ENCODE measurements at places on chromosomes 16 and 17. TPM values are rescaled to one million over a fixed set of nuclear protein-coding genes. Genes with fewer than 3 reads are reported as not detected.

GRCh38 chr17:80064696-80065095, 28.3 kb downstream of the CCDC40 start:
- DNase-seq: no peak

DNA sequence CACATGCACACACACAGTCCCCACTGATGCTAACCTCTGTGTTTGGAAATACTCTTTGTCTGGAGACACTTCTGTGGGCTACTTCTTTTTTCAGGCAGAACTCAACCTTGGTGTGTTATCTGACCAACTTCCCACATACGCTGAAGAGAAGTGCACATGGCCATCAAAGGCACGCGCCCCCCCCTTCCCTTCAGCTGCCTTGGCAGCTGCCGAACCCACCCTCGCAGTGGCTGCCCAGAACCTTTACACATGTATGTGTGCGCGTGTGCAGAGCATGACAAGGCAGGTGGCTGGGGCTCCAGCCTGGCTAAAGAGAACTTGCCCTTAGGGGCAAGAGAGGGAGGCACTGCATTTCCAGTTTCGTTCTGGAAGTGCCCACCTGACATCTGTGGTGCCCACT, 3.9 kb downstream of the RAPGEFL1 start:
- no peak for DNase-seq

- no peak for DNase-seq
These were observed 66.8 kb downstream of the SRCIN1 start for GRCh38 chr17:38538906-38539305.

DNA sequence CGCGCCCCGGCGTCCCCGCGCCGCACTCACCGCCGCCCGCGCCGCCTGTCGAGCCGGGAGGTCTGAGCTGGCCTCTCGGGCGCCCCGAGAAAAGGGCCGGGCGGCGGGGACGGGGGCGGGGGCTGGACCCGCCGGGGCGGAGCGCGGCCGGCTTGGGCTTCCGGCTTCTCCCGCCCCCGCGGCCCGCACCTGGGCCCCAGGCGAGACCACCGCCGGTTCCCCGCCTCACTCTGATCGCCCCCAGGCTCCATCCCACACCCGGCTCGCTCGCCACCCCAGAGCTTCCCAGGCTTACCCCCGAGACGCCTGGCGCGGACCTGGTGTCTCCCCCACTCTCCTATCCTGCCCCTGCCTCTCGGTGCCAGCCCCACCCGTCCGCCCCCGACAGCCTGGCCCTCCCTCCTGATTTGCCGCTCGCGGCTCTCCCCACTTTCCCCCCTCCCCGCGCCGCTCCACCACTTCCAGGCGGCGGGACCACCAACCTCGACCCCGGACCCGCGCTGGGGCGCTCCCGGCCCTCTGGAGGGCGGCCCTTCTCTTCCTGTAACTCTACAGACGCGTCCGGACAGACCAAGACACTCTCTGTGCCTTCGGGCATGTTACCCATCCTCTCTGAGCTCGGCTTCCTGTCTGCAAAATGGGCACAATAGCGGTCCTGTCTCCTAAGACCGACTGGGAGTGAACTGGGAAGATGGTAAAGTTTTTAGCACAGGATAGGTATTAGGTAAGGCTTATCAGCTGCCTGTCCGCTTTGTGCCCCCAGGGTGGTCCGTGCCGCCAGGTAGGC, at the start of gene LITAF:
TSS of gene LITAF (minus strand) at position 64 of the 787 bp plus-strand sequence. CDS start 30,189 bp downstream, outside the sequence.
- DNase-seq: no peak

- DNase-seq: no peak
These were observed 7.2 kb upstream of the SLC43A2 start for GRCh38 chr17:1635675-1636465.

DNA sequence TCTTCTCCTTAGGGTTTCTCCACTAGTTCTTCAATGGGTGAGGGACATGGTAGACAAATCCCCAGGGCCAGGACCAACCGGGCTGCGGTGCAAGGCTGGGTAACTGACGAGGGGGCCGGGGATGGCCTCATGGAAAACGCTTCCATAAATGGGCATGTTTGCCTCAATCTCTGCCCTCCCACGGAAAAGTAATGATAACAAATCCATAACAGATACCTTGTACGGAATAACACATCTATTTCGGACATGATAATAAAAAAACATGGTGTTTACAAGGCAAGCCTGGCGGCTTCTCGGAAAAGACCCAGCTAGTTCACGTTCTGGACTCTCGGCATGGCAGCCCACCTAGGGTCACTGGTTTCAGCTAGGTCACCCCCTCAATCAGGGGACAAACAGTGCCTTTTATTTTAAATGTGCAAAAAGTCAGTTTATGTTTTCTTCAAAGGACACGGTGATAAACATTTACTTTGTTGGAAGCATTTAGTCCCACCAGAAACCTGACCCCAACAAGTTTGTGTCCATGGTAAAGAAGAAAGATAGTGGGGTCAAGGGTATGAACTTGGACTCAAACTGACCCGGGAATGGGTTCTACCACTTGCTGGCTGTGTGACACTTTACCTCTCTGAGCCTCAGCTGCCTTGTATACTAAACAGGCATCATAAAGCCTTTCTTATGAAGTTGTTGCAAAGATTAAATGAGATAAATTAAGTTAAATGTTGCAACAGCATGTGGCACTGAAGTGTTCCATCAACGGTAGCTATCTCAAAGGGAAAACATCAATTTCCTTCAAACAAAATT, 1.7 kb downstream of the MYH11 start:
- no peak for DNase-seq

GRCh38 chr16:86063760-86064405, 164.9 kb downstream of the IRF8 start:
- no peak for DNase-seq

- no peak for DNase-seq
These were observed 3.9 kb downstream of the CNTROB start for GRCh38 chr17:7935859-7936258.

DNA sequence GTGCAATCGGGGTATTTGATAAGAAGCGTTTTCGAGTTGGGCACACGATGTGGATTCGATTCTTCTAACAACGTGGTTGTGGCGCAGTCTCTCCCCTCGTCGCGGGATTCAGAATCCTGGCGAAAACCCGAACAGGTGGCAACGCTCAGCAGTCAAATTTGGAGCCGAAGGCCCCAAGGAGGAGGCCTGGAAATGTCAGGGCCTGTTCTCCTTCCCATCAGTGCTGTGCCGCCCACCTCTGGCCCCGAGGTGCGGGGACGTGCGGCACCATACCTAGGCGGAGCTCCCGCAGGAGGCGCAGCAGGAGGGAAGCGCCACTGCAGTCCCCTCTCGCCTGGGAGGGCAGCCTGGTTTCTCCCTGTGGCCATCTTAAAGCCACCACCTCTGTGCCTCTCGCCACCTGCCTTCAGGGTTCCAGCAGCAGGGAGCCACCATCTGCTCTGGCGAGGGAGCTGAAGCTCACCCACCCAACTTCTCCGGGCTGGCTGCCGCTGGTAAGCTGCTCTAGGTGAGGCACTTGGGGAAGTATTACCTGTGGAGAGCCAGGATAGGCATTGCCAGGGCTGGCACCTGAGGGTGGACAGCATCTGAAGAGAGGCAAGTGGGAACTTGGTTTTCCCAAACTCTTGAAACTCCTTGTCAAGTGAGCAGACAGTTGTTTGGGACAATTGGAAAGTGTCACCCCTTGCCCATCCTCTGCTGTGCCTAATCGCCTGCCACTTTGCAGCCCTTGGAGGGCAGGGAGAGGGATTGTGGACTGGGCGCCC, 2.6 kb upstream of the AATF start:
- no peak for DNase-seq

- peak; percentile 41 for DNase-seq
These were observed 14.8 kb downstream of the PDP2 start for GRCh38 chr16:66894948-66895688.

GRCh38 chr16:70253291-70254106, 1.8 kb upstream of the EXOSC6 start:
- DNase-seq: no peak

DNA sequence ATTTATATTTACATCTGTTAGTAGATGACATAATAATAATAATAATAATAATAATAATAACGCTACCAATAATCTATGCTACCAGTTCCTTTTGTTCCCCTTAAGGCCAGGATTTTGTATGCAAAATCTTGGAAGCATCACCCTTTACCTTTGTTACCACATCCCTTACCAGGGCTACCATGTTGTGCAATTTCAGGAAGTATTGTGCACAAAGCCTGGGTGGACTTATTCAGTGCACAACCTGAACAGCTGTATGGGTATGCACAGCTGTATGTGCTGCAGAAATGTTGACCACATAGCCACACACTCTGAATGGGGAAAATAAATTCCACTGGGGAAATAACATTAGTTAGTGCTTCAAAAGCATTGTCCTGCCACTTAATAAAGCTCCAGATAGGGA, 19.9 kb upstream of the CALB2 start:
- DNase-seq: no peak

DNA sequence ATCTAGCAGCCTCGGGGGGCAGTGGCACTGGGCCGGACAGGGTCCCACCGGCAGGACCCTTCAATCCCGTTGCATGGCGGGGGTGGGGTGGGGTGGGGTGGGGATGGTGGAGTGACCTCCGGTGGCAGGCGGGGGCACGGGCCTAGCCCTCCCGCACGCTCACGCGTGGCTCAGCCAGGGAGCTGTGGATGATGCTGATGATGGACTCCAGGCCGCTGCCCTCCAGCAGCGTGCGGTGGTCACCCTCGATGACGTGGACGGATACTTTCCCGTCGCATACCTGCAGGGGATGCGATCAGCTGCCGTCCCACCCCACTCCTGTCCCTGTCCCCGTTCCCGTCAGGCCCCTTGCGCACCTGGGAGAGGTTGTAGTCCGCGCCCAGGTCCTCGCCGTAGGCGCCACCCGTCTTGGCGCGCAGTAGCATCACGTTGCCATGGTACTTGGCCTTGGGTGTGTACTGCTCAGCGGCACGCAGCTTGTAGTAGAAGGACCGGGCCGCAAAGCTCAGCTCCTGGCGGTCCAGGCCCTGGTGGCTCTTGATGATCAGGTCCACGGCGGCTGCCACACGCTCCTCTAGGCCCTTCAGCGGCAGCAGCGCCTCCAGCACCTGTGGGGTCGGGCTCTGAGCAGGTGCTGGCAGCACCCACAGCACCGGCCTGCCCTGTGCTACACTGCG, 13.5 kb upstream of the DUS1L start:
- DNase-seq: no peak

- peak; percentile 67 for DNase-seq
These were observed 215.2 kb downstream of the ZFHX3 start for GRCh38 chr16:72832621-72833248.

GRCh38 chr16:87086575-87086974, 230.6 kb downstream of the C16orf95 start:
- no peak for DNase-seq

- DNase-seq: no peak
These were observed 31.0 kb downstream of the SCNN1B start for GRCh38 chr16:23333034-23333579.

DNA sequence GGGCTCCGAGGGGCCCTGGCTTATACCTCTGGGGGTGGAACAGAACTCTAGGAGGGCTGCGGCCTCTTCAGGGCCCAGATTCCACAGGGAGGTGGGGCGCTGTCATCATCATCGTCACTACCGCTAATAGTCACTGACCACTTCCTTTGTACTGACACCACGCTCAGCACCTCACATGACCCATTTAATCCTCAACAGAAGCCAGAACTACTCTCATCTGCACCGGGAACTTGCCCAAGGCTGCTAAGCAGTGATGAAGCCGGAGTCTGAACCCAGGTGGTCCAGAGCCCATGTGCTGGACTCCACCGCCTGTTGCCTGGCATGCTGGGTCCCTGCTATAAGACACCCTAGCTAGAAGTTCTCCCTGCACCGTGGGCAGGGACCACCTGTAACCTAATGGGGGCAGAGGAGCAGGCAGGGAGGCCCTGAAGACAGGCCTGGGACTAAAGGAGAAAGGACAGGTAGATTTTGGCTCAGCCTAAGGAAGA, 12.0 kb downstream of the UNC13D start:
- DNase-seq: no peak

GRCh38 chr16:82016263-82016662, 5.0 kb upstream of the SDR42E1 start:
- DNase-seq: no peak

- no peak for DNase-seq
These were observed 198.9 kb downstream of the ABCC12 start for GRCh38 chr16:47956916-47957315.

- DNase-seq: no peak
These were observed 13.8 kb downstream of the AANAT start for GRCh38 chr17:76481071-76481655.

GRCh38 chr16:20624205-20624604, 48.0 kb upstream of the ACSM2B start:
- no peak for DNase-seq

DNA sequence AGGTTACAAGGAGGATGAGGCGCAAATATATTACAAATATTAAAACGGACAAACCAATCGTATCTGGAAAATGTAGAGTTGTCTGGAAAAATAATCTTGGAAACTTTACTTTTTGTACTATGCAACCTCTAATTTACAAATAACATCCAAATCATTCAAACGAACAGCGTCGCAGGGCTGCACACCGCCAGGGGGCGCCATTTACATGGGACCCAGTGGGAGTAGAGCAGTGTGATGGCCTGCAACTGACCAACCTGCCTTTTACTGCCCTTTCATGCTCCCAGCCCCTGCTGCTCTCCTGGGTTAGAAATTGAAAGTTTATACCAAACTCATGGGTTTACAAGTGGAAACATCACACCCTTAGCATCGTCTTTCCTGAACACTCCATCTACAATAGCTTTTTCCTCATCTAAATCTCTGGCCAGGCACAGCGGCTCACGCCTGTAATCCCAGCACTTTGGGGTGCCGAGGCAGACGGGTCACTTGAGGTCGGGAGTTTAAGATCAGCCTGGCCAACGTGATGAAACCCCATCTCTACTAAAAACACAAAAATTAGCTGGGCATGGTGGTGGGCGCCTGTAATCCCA, 10.0 kb downstream of the PITPNC1 start:
- no peak for DNase-seq

- DNase-seq: peak; percentile 40
These were observed 115.8 kb downstream of the NPIPB11 start for GRCh38 chr16:29290631-29291247.

Gene CDRT15L2
- not detected for polyA plus RNA-seq

Gene RPTOR
- 23.9 TPM for polyA plus RNA-seq

Gene ATP2A3
- 5.3 TPM for polyA plus RNA-seq

Gene TANC2
- 35.8 TPM for polyA plus RNA-seq

Gene KRTAP3-1
- polyA plus RNA-seq: not detected

Gene CHST5
- 0.27 TPM for polyA plus RNA-seq

Gene KRT20
- not detected for polyA plus RNA-seq

Gene PAGR1
- 28.4 TPM for polyA plus RNA-seq

Gene RNU2-1
- not detected for polyA plus RNA-seq

Gene CCDC40
- 5.5 TPM for polyA plus RNA-seq

Gene KCNH6
- not detected for polyA plus RNA-seq

Gene MT1M
- 1.2 TPM for polyA plus RNA-seq

Gene MILR1
- polyA plus RNA-seq: 7.0 TPM

Gene CDRT15
- 1.4 TPM for polyA plus RNA-seq

Gene PHOSPHO1
- 18.9 TPM for polyA plus RNA-seq

Gene TAT
- polyA plus RNA-seq: not detected

Gene KRT10
- 35.8 TPM for polyA plus RNA-seq

Gene EME1
- polyA plus RNA-seq: 4.8 TPM

Gene MPV17L
- 3.4 TPM for polyA plus RNA-seq

Gene ABCA3
- polyA plus RNA-seq: 14.5 TPM

Gene EVI2A
- polyA plus RNA-seq: 1.9 TPM

Gene RUNDC3A
- 2.0 TPM for polyA plus RNA-seq

Gene ZNF423
- 26.2 TPM for polyA plus RNA-seq

Gene GRB7
- polyA plus RNA-seq: 0.51 TPM

Gene CMTM1
- polyA plus RNA-seq: 7.3 TPM

Gene COG7
- polyA plus RNA-seq: 15.8 TPM

Gene PTX4
- polyA plus RNA-seq: 0.53 TPM

Gene KRTAP9-3
- polyA plus RNA-seq: not detected

Data from forelimb muscle (tissue), 1 donor.